Calu3 (cell line): ENCODE measurements at places on chromosomes 2 and 18. TPM values are rescaled to one million over a fixed set of nuclear protein-coding genes. Genes with fewer than 3 reads are reported as not detected.

CYS1 gene
- total RNA-seq, result 4.8 and 10.0 TPM in 2 replicates

- no peak for DNase-seq
Observed at GRCh38 chr18:35688757-35689156, 107.2 kb downstream of the GALNT1 start.

SERPINB5 gene
- 34.0 and 34.1 TPM in 2 replicates for total RNA-seq

- no peak for DNase-seq
Observed at GRCh38 chr2:236065314-236066160, 102.6 kb downstream of the GBX2 start.

NR4A2 gene
- total RNA-seq, result 4.9 and 6.2 TPM in 2 replicates

DNA sequence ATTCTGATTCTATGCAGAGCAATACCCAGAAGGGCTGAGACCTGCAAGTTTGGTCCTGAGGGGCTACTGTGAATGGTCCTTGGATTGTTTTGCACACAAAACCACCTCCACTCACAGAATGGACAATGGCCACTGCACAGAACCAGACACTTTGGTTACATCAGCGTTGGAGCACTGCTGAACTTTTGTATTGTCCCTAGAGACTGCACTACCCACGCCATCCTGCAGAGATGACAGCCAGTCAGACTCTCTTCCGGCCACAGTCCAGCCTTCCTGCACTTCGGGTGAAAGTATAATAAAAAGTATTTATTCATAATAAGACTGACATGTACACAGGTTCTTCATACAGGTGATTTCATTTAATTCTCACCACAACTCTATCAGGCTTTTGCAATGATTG is 35.7 kb downstream of the CELF4 start:
- DNase-seq, result no peak

DNA sequence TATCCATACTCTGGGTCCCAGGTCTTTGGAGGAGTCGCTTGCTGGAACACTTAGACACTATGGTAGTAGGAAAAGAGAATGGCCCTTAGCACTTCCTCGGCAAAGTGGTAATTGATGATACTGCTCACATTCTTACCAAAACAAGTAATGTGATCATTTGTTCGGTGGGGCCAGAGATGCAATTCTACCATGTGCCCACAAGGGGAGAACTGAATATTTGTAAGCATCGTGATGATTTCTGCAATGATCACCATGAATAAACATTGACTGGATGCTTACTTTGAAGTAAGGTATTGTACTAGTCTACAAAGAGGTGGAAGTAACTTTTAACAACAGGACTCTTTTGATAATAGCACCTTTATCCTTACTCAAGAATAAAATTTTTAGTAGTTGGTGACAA is 109.7 kb downstream of the CD8B2 start:
- DNase-seq, result no peak

DNA sequence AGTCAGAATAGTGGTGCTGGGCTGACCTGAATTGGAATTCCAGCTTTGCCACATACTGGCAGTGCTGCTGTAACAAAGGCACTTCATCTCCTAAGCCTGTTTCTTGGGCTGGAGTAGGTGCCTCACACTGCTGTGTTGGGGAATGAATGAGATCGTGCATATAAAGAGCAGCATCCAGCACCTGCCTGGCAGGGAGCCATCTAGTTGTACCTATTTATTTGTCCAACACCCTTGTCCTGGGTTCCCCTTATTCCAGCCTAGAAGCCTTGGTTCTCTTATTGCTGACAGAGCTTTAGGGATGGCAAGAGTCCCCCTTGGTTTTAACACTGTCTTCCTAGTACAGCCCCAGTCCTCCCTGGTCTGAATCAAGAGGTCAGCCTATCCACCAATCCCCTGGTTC is 275.3 kb upstream of the RAB12 start:
- no peak for DNase-seq

DNA sequence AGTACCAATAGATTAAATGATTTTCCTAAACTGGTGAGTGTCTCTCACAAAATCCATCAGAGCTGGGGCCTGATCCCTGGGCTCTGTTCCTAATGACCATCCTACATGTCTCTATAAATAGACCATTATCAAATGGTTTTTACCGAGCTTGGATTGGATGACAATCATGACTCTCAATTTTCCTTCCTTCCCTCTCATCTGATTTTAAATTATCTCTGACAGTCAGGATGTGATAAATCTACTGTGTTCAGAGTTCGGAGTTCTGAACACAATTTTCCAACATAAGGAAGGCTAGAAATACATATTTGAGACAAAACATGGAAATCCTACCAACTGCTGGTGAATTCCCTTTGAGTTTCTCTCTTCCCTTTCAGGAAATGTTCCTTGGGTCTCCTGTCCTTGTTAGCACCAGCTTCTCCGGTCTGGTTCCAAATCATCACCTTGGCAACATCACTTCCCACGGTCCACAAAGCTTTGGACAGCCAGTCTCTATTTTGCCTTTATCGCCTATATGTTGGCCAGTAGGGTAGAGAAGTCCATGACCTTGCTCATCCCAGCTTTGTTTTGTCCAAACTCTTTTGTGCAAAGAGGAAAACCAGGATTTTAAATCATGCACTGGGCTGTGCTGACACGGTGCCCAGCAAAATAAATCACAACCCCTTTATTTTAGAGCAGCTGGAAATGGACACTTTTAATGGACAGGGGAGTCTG is 139.6 kb upstream of the ITGA6 start:
- no peak for DNase-seq
